ENCODE measurements at places on chromosomes 5 and 9.
A peak's percentile ranks its signal among the peaks of the same experiment; 100 is the strongest.

DNA sequence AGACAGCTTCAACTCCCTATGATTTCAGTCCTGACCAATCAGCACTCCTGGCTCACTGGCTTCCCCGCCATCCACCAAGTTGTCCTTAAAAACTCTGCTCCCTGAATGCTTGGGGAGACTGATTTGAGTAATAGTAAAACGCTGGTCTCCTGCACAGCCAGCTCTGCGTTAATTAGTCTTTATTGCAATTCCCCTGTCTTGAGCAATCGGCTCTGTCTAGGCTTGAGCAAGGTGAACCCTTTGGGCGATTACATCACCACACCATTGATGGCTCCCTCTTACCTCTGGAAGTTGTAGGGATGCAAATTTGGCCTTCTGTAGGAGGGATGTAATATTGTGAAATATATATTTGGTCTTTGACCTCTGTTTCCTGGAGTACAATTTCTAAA, 2.9 kb upstream of the SLC23A1 start:
- peak; percentile 26 for DNase-seq

GRCh38 chr9:112559629-112560413, 73.2 kb downstream of the KIAA1958 start:
- DNase-seq, result no peak

- no peak for DNase-seq
These were observed 99.7 kb upstream of the OSMR start for GRCh38 chr5:38745836-38746732.

GRCh38 chr5:146016764-146017484, 80.5 kb downstream of the SH3RF2 start:
- peak; percentile 55 for DNase-seq

DNA sequence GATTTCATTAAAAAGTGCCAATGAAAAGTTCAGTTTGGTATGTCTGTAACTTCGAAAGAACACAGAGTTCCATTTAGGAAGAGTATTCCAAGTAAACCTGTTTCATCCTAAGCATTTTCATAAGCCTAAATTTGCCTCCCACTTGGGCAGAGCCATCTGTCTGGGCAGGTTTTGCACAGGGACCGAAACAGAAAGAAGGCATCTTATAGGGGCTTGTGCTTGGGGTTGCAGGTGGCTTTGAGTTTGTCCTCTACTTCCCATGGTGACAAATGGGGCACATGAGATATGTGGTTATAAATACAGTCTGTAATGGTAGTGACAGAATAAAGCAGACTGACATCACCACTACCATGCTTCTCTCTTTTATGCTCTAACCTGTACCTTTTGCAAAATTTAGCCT, 63.7 kb downstream of the MCTP1 start:
- no peak for DNase-seq

All from inflammatory macrophage (primary cell).